Vein endothelial cell (primary cell): ENCODE measurements at places on chromosomes 6 and 20. TPM values are rescaled to one million over a fixed set of nuclear protein-coding genes. Genes with fewer than 3 reads are reported as not detected.

E2F1 gene
- total RNA-seq: 8.2 and 10.5 TPM in 2 replicates

KCNS1 gene
- total RNA-seq: 0.19 and 0.33 TPM in 2 replicates

CRISP2 gene
- not detected in 2 replicates for total RNA-seq

CAP2 gene
- under 0.01 and 0.48 TPM in 2 replicates for total RNA-seq

EDN3 gene
- total RNA-seq: not detected in 2 replicates

PNPLA1 gene
- not detected in 2 replicates for total RNA-seq

IPCEF1 gene
- 0.96 and 2.3 TPM in 2 replicates for total RNA-seq

OR2H1 gene
- not detected in 2 replicates for total RNA-seq

RPS18 gene
- total RNA-seq: 2,652 and 3,161 TPM in 2 replicates

ULBP3 gene
- 20.1 and 24.8 TPM in 2 replicates for total RNA-seq

SLC24A3 gene
- total RNA-seq: not detected in 2 replicates

HLA-C gene
- 49.3 and 67.3 TPM in 2 replicates for total RNA-seq

HSD17B8 gene
- 2.8 and 4.9 TPM in 2 replicates for total RNA-seq

FAM83C gene
- not detected in 2 replicates for total RNA-seq

HLA-G gene
- total RNA-seq: not detected in 2 replicates

MATN4 gene
- 0.33 TPM in 1 of 2 replicates, not detected in the other for total RNA-seq

BTN1A1 gene
- not detected in 2 replicates for total RNA-seq

AIF1 gene
- total RNA-seq: not detected in 2 replicates
